HS-5 (cell line): ENCODE measurements at places on chromosomes 5 and 9.
A peak's percentile ranks its signal among the peaks of the same experiment; 100 is the strongest.

DNA sequence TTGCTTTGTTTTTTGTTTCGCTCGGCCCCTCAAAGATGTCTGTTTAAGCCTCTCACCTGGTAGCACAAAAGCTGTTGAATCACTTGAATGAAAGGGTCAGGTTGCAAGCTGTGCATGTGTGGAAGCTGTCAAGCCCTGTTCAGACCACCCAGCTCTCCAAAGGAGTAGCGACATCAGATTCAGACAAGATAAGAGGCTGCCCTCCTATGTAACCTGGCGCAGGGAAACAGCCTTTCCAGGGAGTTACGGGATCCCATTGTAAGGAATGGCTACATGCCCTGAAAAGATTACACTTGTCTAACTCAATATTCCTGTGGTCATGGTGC is 2.9 kb downstream of the FREM1 start:
- DNase-seq: no peak

DNA sequence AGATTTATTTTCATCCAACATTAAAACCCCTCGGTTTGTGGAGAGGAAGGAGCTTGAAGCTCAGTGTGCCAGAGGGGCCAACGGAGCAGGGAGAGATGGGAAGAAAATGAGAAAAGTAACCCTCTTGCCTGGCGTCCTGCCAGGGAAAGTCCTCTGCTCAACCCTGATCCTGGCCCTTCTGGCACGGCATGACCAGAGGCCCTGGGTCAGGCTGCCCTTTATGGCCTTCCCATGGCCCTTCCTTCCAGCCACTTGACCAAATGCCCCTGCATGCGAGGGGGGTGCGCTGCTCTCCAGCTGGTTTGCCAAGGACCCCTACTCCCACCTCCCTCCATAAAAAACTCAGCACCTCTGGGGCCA is 43.8 kb downstream of the SPRY4 start:
- no peak for DNase-seq

DNA sequence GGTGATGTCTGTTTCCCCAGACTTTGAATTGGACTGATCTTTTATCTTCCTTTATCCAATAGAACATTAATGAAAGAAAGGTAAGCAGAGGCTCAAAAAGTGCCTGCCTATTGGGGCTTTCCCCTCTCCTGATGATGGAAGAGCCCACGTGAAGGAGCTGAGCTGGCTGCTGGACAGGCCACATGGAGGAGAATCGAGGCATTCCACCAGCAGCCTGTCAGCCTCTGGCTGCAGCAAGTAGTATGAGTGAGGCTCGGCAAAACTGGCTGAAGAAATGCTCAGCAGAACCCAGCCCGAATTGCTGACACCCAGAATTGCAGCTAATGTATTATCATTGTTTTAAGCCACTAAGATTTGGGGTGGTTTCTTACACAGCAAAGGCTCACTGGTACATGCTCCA is 66.5 kb upstream of the STC2 start:
- DNase-seq: no peak

- DNase-seq: peak; percentile 50
Measured at GRCh38 chr5:103446813-103447212, 115.8 kb downstream of the NUDT12 start.

GRCh38 chr5:95727764-95728191 is 3.4 kb upstream of the RHOBTB3 start:
- no peak for DNase-seq

DNA sequence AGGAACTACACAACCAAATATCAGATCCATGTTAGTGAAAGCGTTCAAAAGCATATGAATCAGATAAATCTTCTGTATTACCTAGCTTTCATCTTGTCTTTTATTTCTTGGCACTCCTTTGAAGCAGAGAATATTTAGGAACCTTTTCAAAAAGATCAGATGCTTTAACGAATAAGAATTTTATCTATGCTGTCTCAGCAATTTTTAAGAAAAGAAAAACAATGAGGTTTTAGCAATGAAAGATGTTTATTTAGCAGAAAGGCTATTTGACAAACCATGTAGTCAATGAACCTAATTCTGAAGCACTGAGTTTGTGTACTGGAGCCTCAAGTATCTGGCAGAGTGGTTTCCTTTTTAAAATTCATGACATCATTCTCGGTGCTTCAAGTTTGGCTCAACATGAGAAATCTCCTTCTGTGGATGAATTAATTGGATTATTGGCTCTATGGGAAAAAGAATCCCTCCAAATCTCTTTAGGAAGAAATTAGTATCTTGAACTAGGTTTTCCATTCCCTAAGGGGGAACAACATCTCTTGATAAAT is 534.7 kb downstream of the CAAP1 start:
- DNase-seq: no peak

- no peak for DNase-seq
Measured at GRCh38 chr5:56330806-56331205, 97.7 kb upstream of the ANKRD55 start.

- no peak for DNase-seq
Measured at GRCh38 chr5:10532421-10532820, 31.4 kb upstream of the ANKRD33B start.

- no peak for DNase-seq
Measured at GRCh38 chr5:149153751-149154610, 12.7 kb downstream of the ABLIM3 start.

- no peak for DNase-seq
Measured at GRCh38 chr9:82337351-82337750, 348.8 kb downstream of the SPATA31D1 start.

- no peak for DNase-seq
Measured at GRCh38 chr5:111072949-111073682, 1.6 kb downstream of the TSLP start.

DNA sequence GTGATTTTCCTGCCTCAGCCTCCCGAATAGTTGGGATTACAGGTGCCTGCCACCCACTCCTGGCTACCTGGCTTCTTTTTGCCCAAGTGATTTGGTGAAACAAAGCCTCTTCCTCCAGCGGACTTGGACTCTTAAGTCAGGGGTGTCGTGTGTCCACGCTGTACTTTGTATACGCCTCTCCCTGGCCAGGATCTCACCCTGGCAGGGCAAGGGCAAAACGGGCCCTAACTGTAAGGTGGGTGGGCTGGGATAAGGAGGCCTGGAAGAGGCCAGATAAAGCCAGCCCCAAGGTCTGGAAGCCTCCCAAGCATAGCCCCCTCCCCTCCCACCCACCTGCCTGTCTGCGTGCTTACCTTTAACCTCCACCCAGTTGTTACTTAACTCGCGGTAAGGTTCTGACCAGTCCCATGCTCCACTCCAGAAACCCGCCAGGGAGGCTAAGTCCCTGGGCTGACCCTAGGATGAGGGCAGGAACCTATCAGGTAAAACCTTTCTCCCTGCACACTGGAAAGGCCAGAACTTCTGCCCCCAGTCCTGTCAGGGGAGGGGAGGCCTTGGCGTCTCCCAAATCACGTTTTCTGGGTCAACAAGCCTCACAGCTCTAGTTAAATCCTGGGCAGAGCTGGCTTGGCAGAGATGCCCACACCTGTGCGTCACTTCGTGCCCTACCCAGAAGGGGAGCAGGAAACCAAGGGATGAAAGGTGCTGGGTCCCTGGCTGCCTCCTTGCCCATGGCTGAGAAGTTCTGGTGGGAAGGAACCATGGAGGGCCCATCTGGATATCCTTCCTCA is 8.4 kb downstream of the CDK9 start:
- no peak for DNase-seq

DNA sequence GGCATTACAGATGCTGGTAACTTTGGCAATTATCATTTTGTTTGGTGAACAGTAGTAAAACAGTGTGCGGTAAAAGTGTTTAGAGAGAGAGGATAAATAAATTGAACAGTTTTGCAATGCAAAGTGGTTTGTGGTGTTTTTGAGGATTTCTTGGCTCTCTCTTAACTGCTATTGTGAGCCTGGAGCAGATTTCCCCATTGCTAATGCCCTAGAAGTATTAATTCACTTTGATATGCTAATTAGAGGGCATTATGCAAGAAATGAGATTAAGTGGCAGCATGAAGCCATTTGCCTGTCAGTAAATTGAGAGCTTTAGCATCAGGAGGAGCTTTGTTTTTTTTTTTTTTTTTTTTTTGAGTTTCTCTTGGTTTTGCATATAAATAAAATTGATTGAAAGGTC is 8.2 kb downstream of the PBX3 start:
- DNase-seq: no peak
